ENCODE measurements at places on chromosomes 11 and 22.

- no peak for DNase-seq
Measured at GRCh38 chr22:42581762-42582716, 28.3 kb downstream of the SERHL2 start.

DNA sequence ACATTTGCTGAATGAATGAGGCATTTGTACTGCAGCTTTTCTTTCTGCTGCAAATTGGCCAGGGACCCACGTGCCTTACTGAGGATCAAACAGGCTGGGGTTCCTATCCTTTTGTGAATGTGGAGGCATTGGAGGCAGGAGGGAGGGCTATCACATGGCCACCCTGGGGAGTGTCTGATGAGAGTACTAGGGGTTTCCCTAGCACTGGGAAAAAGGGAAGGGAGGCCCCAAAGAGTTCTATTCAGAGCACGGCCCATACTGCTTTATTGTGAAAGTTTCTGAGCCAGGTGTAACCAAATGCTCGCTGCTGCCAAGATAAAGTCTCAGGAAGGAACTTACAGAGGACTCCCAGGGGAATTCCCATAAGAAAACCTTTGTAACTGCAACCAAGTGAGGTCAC lies 78.4 kb upstream of the ANO1 start:
- DNase-seq: no peak

DNA sequence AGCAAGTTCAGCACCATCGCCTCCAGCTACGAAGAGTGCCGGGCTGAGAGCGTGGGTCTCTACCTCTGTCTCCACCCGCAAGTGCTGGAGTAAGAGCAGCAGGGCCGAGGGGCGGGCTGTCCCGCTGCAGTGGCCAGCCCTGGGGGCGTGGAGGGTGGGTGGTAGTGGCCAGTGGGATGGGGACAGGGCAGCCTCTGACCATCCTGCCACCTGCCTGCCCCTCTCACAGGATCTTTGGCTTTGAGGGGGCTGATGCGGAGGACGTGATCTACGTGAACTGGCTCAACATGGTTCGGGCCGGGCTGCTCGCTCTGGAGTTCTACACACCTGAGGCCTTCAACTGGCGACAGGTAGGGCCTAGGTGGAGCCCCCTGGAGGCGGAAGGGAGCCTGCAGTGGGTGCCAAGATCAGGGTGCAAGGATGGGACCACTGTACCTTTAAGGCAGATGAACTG lies 15.0 kb upstream of the BBS1 start:
- DNase-seq: no peak

- DNase-seq: no peak
Measured at GRCh38 chr11:112255067-112255720, 5.5 kb downstream of the PLET1 start.

DNA sequence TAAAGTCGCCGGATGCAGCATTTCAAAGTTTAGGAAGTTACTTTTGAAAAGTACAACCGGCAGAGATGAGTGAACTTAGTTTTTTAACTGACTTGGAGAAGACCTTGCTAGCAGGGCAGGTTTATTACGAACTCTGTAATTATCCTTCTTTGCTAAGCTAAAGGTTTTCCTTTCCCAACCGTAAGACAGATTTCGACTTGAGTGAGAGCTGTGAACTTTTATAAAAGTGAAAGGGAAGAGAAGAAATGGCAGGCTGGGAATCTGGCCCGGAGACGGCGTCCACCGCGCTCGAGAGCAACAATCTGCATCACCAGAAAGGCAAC lies 659 bp upstream of the TEAD1 start:
- no peak for DNase-seq

DNA sequence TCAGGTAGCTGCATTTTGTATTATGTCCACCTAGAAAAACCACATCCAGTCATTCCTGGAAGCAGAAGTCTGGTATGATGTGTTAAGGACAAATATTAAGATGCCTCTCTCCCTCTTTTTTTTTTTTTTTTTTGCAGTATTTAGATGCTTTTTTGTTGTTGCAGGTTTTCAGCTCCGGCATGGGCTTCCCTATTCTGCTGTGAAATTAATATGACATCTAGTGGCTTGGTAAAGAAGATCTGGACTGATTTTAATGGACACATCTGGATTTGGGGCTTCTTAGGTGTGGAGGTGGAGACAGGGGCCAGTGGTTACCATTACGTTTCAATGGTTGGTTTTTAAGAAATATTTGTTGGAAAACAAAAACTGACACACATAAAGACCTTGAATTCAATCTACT lies 47.5 kb upstream of the RASSF10 start:
- no peak for DNase-seq

DNA sequence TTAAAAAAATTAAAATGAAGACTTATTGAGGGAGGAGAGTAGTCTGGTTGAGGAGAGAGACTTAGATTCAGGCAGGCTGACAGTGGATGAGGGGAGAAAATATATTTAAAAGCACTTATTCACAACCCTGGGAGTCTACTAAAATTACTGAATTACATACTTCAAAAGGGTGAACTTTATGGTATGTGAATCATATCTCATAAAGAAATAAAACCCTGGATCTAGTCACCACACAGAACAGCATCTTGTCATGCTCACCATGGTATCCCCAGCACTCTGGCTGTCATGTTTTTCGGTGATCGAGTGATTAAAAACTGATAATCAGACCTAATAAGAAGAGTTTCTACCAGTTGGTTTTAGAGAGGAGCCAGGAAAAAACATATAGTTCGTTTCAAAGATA lies 11.0 kb downstream of the TEAD1 start:
- DNase-seq: no peak

DNA sequence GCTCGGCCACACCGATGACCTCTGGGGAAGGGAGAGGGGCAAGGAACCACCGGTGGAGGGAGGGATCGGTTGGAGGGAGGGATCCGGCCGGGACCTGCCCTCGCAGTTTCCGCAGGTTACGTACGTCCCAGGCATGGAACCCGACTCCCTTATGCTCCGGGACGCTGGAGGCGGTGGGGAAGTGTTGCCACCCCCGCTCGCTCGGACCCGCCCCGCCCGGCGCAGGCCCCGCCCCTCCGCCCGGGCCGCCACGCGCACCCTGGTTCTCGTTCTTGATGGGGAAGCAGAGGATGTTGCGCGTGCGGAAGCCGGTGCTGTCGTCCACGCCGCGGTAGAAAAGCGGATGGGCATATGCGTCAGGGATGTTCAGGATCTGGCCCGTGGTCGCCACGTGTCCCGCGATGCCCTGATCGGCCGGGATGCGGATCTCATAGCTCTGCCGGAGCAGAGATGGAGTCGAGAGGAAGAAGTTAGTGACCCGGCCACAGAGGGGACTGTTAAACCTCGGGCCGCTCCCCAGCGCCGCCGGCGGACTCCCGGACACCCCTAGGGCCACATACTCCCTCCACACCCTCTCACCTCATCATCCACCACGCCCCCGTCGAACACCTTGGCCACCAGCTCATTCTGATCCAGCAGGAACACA lies 89.8 kb downstream of the PDE2A start:
- no peak for DNase-seq

DNA sequence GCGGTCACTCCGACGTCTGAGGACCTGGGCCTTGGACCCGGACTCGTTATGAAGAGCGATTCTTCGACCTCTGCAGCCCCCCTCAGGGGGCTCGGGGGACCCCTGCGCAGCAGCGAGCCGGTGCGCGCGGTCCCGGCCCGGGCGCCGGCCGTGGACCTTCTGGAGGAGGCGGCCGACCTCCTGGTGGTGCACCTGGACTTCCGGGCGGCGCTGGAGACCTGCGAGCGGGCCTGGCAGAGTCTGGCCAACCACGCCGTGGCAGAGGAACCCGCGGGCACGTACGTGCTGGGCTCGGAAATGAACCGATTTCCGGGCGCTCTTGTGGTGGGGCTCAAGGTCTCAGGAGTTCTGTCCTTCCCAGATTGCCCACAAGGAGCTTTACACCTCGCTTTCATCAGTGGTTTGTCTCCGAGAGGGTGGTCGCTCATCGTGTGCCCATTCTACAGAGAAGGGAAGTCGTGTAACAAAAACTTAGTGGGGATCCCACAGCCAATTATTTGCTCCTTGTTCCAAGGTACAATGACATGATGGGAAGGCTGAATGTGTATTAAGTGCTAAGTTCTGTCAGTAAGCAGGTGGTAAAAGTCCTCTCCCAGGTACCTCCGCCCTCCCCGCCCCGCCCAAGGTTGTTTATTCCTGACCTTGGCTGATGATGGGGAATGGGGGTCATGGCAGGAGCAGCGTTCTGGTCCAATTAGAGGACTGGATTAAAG lies 695 bp downstream of the PEX26 start:
- no peak for DNase-seq

GRCh38 chr11:64243236-64243854 lies 2.5 kb downstream of the FKBP2 start:
- DNase-seq: no peak

DNA sequence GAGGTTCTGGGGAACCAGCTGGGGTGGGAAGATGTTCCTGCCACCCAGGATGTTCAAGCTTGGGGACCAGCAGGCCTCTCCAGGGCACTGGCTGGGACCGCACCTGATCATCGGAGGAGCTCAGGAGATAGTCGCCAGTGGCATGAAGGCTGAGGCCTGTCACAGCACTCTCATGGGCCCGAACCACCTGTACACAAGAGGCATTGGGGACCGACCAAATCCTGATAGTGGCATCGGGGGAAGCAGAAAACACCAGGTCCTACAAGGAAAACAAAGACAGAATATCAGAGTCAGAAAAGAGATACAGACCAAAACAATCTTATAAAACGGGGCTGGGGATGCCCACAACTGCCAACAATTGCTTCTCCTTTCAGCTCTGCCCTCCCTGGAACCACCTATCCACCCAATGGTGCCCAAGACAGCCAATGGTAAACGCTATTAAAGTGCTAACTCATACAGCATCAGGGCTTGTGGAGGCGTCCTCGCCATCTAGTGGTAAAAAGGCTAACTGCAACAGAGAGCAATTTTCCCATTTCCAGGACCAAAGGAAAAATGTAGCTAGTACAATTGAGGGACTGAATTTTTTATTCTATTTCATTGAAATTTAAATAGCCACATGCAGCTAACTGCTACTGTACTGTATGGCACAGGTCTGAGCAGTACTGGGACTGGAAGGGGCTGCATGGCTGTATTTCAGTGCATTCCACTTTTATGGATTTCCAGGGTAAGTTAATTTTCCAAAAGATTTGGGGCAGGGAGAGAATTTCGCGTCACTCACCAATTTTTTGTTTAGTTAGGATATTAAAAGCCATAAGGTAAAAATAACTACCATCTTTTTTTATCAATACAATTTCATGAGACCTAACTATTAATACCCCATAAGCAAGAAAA lies 7.1 kb downstream of the PRPF19 start:
- no peak for DNase-seq

- no peak for DNase-seq
Measured at GRCh38 chr11:5036669-5037068, 9.7 kb upstream of the OR52J3 start.

DNA sequence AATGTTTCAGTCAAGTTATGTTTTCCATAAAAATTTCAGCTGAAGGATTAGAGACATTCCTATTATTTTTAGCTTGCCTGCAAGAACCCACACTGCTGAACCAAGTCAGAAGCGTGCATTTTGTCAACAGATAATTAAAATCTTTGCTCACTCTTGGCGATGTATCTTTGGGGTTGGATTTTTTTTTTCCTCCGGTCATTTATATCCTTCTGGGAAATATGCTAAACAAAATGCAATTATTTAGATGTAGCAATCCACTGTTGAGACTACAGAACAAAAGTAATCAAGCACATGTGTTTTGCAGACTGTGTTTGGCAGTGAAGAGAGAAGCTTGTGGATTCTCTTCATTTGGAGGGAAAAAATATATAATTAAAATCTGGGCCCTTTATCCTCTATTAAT lies 15.3 kb upstream of the NELL1 start:
- DNase-seq: no peak

All from esophagus squamous epithelium (tissue), 5 donors.